ENCODE measurements at places on chromosomes 1 and 21. TPM values are rescaled to one million over a fixed set of nuclear protein-coding genes. Genes with fewer than 3 reads are reported as not detected.

DHRS3 gene
- 64.4 TPM for total RNA-seq

ZNF362 gene
- 12.3 TPM for total RNA-seq

SPRR2D gene
- total RNA-seq: not detected

CDC20 gene
- total RNA-seq: 0.33 TPM

S1PR1 gene
- 5.5 TPM for total RNA-seq

RGS2 gene
- total RNA-seq: 61.5 TPM

PALMD gene
- 6.0 TPM for total RNA-seq

DNA sequence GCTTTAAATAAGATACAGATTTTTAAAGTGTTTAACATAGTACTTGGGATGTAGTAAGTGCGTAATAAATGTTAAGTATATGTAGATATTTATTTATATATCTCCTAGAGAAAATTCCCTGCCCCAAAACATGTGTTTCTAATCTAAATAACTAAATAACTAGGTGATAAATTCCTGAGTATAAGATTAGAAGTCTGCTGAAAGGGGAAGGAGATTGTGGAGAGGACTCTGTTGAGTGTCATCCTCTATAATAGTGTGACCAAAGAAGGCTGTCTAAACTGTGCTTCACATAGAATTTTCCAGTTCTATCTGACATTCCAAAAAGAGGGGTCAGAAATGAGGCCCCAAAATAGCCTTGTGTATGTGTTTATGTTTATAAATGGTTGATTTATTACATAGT is 590.5 kb upstream of the ADAMTS5 start:
- no peak for DNase-seq

DNA sequence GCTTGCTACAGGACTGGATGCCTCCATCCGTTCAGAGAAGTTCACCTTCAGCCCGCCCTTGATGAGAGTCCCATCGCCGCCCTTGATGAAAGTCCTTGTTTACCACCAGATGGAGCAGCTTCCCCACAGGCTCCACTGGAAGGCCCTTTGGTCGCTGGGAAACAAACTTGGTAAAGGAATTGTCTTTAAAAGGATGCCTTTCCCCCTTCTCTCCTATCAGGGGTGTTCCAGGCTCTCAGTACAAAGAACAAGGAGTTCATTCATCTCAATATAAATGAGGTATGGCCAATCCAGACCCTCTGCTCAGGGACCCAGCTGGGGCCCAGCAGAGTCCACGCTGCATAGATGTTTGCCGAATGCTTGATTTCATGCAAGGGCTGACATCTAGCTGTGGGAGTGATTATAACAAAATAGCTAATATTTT is 50.8 kb downstream of the CAPN9 start:
- peak; percentile 85 for DNase-seq

DNA sequence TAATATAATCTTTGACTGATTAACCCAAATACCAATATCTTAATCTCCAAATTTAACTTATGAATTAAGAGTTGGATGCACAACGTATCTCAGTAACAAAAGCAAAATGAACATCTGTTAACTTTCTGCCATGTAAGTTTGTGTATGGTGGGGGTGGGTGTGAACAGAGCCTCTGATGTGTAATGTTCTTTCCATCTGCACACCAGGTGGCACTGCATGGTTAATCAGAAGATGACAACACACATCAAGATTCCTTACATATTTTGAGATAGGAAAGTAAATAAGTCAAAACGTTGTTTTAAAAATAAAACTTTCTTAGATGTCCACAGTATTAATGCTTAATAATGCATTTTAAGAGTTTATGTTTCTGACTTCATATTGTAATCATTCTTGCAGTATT is 251.9 kb downstream of the DPYD start:
- peak; percentile 36 for DNase-seq

GRCh38 chr1:180112984-180113647 is 41.6 kb upstream of the QSOX1 start:
- peak; percentile 75 for DNase-seq

DNA sequence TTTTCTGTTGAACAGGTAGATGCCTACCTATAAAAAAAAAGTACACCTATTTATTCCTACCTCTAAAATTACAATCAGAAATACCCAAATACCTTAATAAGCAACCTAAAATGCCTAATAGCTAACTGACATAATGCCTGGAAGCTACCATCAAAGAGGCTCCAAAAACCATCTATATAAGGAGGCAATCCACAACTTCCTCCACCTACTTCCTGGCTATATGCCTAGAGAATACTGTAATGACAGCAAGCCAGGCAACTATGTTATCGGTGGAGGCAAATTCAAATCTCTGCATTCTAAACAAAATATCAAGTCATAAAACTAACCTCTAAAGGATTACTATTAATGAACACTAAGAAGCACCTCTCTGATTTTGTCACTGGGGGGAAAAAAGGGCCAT is 10.1 kb downstream of the ZNF644 start:
- DNase-seq: peak; percentile 74

DNA sequence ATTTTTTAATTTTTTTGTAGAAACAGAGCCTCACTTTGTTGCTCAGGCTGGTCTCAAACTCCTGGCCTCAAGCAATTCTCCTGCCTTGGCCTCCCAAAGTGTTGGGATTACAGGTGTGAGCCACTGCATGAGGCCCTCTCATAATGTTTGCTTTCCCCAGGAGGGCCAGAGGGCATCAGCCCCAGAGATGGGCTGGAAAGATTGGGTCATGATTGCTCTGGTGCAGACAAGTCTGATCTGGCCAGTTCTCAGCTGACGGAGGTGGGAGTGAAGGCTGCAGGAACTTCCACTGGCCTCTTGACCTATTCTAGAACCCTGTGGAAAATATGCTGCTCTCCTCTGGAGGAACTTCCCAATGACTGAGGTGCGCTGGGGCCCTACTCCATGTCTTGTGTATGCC is 43.4 kb upstream of the RD3 start:
- no peak for DNase-seq

GRCh38 chr1:247924868-247925267 is at the start of gene OR2AJ1:
Gene OR2AJ1 (plus strand): TSS chr1:247924889. CDS start chr1:247933769, 8,880 bp downstream.
- DNase-seq: no peak

GRCh38 chr1:67338642-67339041 is 31.0 kb downstream of the IL12RB2 start:
- no peak for DNase-seq

- DNase-seq: peak; percentile 25
Measured at GRCh38 chr1:68269637-68270430, 37.5 kb upstream of the WLS start.

DNA sequence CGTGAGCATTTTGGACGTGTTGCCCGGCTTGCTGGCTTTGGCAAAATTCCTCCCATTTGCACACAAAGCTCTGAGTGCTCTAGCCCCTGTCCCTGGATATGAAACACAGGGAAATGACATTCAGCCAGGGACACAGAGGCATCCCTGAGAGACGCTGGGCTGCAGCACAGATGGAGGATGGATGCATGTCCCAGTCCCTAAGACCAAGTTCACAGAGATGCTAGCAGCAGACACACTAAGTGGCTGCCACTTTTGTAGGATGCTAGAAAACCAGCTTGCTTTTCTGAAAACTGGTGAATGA is 12.5 kb downstream of the ACTRT2 start:
- no peak for DNase-seq

- DNase-seq: peak; percentile 73
Measured at GRCh38 chr1:87292684-87293493, 35.8 kb upstream of the LMO4 start.

DNA sequence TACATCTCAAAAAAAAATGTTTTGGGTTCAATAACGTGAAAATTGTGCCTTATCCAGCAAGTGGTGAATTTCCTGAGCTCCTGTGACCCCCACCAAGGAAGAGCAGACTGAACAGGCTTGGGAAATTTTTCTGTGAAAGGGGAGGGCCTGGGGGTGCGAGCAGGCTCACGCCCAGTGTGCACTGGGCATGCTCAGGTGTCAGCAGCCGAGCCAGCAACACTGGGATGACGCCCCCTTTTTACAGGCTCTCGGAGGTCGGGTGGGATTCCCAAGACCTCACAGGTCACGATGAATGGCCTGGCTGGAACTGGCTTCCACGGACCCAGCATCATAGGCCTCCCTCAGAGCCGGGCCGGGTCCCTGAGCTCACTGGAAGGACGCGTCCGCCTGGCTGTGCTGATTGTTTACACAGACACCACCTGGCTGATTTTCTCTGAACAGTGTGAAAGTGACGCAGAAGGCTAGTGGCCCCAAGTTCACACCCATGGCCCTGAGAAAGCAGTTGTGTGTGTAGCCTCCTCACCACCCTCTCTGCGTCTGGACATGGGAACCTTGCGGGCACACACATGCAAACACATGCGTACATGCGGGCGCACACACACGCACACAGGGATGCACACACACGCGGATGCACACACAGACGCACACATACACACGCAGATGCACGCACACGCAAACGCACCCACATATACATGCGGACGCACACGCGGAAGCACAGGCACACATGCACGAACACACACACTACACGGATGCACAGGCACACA is 9.2 kb downstream of the CSTB start:
- DNase-seq: no peak

- DNase-seq: peak; percentile 62
Measured at GRCh38 chr1:145720556-145720877, 1.2 kb downstream of the CD160 start.

DNA sequence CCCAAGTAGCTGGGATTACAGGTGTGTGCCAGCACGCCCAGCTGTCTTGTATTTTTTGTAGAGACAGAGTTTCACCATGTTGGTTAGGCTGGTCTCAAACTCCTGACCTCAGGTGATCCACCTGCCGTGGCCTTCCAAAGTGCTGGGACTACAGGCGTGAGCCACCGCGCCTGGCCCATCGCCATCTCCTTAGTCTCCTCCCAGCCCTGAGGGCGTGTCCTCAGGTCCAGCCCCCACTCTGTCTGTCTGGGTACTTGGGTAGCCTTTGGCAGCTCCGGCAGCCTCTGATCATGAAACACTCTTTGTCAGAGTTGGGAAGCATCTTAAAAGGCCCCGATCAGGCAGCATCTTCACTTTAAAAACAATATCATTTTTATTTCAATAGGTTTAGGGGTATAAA is 90.3 kb upstream of the DISP3 start:
- DNase-seq: no peak

DNA sequence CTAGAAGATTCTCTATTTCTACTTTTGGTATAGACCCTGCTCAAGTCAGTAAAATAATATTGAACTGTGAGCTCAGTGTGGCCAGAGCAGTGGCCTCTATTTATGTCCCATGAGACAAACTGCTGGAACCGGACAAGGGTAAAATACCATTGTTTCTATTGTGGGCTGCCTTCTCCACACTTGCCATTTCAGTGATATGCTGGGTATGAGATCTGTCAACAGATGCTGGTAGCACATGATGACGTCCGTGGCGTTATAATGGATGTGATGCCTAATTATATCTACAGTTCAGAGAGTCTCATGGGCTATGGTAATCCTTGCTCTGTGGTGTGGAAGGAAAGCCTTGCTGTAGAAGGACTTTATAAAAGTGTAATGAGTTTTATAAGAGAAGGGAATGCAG is 2.4 kb downstream of the ACTN2 start:
- no peak for DNase-seq

- DNase-seq: no peak
Measured at GRCh38 chr1:29803486-29803885, 567.2 kb downstream of the PTPRU start.

- no peak for DNase-seq
Measured at GRCh38 chr1:234979296-234980279, 149.0 kb downstream of the TOMM20 start.

- no peak for DNase-seq
Measured at GRCh38 chr1:70317087-70317486, 37.4 kb downstream of the ANKRD13C start.

- peak; percentile 32 for DNase-seq
Measured at GRCh38 chr1:223837206-223837605, 8.5 kb downstream of the TP53BP2 start.

GRCh38 chr1:206967096-206967849 is 3.0 kb downstream of the FCAMR start:
- peak; percentile 20 for DNase-seq

GRCh38 chr1:164709541-164710278 is 150.7 kb downstream of the PBX1 start:
- no peak for DNase-seq

GRCh38 chr1:110235181-110235833 is 25.2 kb downstream of the KCNC4 start:
- DNase-seq: peak; percentile 46

GRCh38 chr1:221778535-221779142 is 36.8 kb upstream of the DUSP10 start:
- DNase-seq: no peak

GRCh38 chr1:38859561-38860453 is at the start of gene RRAGC:
Gene RRAGC (minus strand): TSS chr1:38859772. CDS start chr1:38859646, 126 bp downstream.
- peak; percentile 97 for DNase-seq

- no peak for DNase-seq
Measured at GRCh38 chr1:234840843-234841242, 230.9 kb upstream of the IRF2BP2 start.

- peak; percentile 54 for DNase-seq
Measured at GRCh38 chr1:186888367-186888766, 59.6 kb downstream of the PLA2G4A start.

- DNase-seq: peak; percentile 90
Measured at GRCh38 chr1:225767634-225768540, 9.7 kb upstream of the SRP9 start.

DNA sequence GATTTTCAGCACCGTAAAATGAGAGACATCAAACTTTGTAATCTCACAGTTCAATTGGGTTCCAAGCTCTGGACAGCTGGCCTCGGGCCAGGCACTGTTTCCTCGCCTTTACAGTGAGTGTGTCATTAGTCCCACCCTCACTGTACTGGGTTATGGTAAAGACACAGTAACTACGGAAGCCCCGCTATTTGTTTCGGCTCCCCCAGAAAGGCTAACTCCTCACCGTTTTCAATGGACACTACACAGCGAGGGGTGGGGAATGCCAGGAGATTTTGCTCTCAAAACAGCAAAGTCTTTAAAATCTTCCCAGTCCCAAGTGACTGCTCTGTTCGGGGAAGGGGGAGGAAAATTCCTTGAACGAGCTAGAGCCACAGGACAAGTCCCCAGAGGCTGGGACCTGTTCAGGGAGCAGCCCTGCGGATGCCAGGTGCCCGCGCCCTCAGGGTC is 757 bp upstream of the SPSB1 start:
- peak; percentile 85 for DNase-seq

DNA sequence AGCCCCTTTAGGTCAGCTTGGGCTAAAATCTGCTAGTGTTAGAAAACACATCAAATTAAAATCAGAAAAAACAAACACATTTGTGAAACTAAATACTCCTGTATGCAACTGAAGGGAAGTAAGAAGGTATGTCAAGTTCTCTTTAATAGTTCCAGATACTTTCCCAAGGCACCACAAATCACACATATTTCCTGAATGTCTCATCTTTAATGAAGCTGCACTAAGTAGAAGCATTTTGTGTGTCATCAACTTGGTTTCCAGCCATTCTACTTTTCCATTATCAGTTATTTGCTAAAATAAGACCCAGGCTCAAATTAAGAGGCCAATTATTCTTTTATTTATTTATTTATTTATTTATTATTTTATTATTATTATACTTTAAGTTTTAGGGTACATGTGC is 34.7 kb downstream of the CRB1 start:
- peak; percentile 15 for DNase-seq

Measured in fibroblast of the aortic adventitia (primary cell).